ENCODE measurements at places on chromosomes 6 and 20.

DNA sequence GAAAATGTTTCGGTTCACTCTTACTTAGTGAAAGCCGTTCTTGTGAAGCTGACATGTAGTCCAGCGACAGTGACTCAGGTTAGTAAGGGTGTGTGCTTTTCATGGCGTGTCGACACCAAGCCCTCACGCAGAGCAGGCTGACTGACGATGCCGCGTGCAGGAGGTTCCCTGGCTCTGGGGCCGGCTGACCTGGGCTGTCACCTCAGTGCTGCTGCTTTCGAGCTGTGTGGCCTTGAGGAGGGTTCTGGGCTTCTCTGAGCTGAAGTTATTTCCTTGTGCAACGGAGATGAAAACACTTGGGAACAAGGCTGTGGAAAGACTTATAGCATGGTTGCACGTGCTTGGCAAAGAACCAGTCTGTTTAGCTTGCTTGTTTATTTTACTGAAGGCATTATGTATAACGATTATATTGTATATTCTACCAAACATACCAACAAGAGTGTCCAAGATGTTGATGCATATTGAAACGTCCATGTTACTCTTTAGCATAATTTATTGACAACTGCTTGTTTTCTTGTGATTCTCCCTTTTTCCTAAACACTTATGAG is 59.2 kb downstream of the PHACTR3 start:
- DNase-seq: no peak

DNA sequence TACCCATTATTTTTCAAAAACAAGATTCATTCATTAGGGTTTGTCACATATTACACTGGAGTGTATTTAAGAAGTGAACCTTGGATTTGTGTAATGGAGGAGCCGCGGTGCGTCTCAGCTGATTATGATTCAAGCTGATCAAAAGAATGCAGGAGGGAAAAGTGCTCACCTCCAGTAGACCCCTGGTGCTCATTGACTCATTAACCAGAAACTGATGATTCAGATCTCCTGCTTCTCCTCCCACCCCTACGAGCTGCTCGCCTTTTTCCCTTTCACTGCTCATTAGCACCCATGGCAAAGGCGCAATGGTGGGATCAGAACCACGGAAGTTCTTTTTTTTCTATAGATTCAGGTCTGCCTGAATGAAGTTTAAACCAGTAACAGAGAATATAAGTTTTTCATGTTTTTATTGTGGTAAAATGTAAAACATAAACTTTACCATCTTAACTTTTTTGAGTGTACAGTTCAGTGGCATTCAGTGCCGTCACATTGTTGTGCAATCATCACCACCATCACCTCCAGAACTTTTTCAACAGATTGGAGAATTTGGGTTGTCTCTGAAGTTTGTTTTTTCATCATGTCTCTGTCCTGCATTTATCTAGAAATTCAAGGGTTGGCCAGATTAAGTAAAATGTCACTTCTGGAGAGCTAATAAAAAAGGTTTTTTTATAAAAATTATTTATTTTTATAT is 101.6 kb downstream of the LINC00237 start:
- no peak for DNase-seq

GRCh38 chr6:134314006-134314821 is 3.7 kb downstream of the SGK1 start:
- no peak for DNase-seq

DNA sequence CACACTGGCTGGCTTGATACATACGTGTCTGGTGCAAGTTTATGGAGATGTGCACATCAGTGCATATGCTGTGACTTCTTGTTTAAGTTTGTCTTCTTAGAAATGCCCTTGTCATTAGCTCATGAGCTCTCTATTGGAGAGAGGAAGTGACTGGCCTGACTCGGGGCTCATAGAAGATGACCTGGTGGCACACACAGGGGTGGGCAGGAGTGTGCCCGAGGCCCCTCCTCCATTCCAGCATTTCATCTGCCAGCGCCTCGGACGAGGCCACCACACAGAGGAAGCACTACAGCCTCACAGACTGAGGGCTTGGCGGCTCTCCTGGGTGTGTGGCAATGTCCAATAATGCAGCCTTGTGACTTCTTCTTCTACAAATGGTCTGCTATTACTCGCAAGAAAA is 109.7 kb downstream of the FAM120B start:
- DNase-seq: no peak

DNA sequence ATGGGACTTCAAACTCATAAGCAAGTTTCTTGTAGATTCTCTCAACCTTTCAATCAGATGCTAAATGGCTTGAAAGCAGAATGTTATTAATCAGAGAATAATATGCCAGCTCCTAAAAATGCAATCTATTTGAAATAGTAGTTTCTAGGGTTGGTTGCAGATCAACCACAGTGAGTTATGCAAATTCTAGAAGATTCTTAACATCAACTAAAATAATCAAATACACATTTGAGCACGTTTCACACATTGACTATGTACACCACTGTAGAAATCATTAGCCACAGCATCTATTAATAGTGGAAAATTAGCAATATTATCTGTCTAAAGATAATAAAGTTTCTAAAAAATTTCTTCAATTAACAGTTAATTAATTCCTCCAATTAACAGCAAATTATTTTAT is 141.9 kb upstream of the GJE1 start:
- no peak for DNase-seq

- no peak for DNase-seq
Measured at GRCh38 chr20:62977613-62978560, 25.4 kb downstream of the SLC17A9 start.

GRCh38 chr20:11454966-11455799 is 462.5 kb upstream of the BTBD3 start:
- no peak for DNase-seq

DNA sequence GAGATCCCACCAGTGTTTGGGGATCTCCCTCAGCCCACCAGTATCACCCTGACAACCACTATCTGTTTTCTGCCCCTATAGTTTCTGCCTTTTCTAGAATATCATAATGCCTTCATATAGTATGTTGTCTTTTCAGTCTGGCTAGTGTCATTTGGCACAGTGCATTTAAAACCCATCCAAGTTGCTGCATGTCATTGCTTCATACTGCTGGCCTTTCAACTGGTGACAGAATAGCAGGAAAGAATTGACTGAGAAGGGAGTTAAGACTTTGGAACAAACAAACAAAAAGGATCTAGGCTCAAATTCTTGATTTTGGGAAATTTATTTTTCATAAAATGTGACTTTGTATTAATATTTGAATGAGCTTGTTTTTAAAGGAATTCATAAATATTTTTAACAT is 4.5 kb downstream of the LMBRD1 start:
- no peak for DNase-seq

- no peak for DNase-seq
Measured at GRCh38 chr6:112752791-112753190, 405.7 kb downstream of the RFPL4B start.

DNA sequence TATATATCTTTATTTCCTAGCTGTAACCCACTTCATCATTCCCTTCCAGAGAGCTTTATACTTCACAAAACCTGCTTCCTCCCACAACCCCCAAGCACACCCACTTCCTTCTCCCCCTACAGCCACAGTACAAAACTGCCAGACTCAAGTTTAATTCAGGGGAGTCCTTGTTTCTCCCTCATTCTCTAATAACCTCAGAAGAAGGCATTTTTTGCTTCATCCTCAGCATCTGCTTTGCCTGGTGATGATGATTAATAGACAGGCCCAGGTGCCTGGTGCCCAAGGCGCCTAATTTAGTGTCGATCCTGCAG is 414.3 kb downstream of the KIF16B start:
- no peak for DNase-seq

DNA sequence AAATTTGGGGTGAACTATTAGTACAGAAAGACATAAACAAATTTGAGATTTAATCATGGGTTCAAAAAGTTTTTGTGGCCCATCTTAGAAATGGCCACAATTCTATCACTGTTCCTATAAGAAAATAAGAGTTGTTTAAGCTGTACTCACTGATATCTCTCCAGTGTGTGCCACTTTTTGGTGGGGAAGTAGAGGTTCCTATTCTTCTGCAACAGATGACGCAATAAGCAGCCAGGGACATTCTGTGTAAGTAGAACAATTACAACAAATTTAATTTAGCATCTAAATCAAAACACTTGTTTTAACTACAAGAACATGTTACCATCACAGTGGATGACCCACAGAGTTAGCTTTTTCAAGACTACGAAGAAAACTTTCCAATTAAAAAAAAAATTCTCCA is 9.9 kb downstream of the SERAC1 start:
- no peak for DNase-seq

DNA sequence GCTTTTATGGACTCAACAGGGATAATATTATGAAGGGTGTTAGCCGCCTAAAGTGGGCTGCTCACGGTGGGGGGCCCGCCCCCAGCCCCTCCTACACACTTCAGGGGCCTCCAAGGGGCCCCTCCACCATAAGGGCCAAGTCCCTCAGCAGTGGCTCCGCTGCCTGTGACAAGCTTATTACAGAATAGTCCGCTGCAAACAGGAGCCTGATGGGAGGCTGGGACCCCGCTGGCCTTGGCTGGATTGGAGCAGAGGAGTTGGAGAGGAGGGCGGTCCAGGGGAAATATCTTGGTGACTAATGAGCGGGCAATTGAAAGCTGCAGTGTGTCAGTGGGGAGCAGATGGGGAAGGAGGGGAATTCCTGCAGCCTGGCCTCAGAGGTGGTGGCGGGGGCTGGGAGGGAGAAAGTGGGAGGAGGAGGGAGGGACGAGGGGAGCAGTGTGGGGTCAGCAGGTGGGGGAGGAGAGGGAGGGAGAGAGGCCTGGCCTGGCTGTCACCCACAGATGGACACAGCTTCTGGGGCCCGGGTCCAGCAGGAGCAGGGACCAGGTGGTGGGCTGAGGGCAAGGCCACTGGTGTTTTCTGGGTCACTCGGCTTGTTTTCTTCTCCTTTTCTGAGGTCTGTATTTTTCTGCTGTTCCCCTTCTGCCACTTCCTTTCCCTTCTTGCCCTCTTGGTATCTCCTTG is 57.6 kb upstream of the FOXP4 start:
- DNase-seq: no peak

- no peak for DNase-seq
Measured at GRCh38 chr6:144712541-144712940, 427.4 kb downstream of the UTRN start.

- DNase-seq: no peak
Measured at GRCh38 chr6:152783217-152783878, 32.8 kb downstream of the VIP start.

DNA sequence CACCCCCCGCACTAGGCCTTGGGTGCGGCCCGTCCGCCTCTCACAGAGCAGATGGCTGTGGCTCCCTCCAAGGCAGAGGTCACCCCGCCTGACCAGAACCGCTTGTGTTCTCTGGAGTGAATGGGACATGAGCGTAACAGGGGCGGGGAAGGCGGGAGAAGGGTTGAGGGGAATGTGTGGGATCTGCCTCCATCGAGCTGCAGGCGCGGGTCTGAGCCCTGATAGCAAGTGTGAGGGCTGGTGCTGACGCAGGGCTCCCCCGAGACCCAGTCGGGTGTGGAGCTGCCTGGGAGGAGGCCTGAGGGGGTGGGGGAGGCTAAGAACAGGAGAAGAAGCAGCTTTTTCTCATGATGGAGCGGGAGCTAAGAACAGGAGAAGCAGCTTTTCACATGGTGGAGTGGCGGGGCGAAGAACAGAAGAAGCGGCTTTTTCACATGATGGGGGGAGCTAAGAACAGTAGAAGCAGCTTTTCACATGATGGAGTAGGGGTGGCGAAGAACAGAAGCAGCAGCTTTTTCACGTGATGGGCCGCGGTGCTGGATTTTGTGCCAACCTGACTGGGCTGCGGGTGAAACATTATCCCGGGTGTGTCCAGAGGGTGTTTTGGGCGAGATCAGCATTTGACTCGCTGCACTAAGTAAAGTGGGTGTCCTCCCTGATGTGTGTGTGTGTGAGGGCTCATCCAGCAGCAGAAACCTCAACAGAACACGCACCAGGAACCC is 169.3 kb downstream of the TTLL2 start:
- DNase-seq: no peak

- no peak for DNase-seq
Measured at GRCh38 chr20:53445932-53446331, 147.7 kb downstream of the ZNF217 start.

GRCh38 chr20:18847226-18847755 is 33.7 kb downstream of the SCP2D1 start:
- DNase-seq: no peak

- peak; percentile 75 for DNase-seq
Measured at GRCh38 chr6:148144917-148145521, 197.6 kb upstream of the SASH1 start.

DNA sequence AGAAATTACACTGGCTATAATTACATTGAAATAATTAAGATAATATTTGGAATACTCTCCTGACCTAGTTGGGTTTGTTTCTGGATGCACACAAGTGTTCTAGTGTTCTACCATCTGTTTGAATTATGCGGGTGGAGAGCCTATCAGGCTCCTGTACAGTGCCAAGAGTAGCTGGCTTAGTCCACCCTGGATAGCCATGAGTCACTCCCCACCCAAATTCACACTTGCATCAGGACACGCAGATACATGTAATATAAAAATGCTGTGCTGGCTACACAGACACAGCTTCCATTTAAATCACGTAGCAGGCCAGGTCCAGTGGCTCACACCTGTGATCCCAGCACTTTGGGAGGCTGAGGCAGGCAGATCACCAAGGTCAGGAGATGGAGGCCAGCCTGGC is 686.2 kb upstream of the SLC35B3 start:
- DNase-seq: no peak

- no peak for DNase-seq
Measured at GRCh38 chr20:1741309-1742048, 83.9 kb upstream of the SIRPG start.

GRCh38 chr6:122709922-122710512 is 69.5 kb upstream of the FABP7 start:
- no peak for DNase-seq

DNA sequence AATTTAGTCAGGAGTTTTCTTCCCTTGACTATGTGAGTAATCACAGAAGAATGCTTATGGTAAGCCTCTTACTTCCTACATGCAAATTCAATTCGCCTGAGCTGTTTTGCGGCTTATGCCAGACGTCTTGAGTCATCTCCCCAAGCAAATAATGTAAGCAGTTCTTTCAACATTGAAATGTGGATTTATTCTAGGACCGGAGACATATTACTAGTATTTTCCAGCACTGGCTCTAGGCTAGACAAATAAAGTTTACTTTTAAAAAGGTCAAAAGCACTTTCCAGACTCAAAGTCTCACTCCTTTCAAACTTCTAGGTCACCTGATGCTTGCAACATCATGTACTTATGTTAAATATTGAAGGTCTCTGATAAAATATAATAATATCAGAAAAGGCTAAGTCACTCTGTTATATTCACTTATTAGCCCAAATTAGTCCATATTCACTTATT is 38.1 kb upstream of the NOX3 start:
- no peak for DNase-seq

- no peak for DNase-seq
Measured at GRCh38 chr6:10463491-10464481, 48.9 kb upstream of the TFAP2A start.

DNA sequence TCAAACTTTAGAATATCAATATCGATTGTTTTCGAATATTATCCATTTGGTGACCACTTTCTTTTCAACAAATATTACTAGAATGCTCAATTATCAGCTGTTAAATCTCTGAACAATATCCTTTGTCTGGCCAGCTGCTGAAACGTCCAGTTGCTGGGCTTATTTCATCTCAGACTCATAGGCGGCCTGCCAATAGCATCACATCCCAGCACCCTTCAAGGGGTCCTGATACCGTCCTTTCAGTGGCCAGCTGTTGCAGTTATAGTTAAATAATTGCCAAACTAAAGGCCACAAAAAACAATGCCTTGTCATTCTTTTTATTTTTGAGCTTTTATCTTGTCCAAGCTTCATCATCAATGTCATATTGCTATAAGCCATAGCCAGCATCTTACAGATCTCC is 1006.8 kb upstream of the MANEA start:
- DNase-seq: no peak

GRCh38 chr6:2135401-2135800 is 110.0 kb downstream of the GMDS start:
- no peak for DNase-seq
